ENCODE measurements at places on chromosomes 3 and 15.

DNA sequence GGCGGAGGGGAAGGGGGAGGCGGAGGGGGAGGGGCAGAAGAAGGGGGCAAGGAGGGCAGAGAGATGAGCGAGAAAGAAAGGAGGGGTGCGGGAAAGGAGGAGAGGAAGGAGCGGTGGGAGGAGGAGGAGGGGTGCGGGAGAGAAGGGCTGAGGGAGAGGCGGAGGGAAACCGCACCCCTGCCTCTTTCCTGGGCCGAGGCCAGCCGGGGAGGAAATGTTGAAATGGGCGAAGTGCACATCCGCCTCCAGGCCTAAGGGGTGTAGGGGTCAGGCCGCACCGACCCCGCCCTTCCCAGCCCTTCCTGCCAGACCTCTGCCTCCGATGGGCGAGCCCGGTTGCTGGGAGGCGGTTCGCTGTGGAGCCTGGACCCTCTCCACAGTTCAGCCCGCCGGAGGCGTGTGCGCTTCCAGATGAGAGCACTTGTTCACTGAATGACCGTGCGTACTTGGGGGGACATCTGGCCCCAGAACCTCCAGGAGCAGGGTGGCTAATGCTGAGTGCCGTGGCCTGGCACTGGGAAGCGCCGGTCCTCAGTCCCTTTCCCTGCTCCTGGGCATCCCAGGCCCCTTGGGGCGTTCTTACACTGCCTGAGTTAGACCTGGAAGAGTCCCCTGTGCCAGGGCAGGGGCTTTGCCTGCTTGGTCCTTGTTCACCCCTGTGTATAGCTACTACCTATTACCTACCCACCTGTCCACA lies 110.3 kb upstream of the KLF13 start:
- peak; percentile 29 for DNase-seq

GRCh38 chr3:105579439-105579838 lies 212.7 kb downstream of the ALCAM start:
- no peak for DNase-seq

DNA sequence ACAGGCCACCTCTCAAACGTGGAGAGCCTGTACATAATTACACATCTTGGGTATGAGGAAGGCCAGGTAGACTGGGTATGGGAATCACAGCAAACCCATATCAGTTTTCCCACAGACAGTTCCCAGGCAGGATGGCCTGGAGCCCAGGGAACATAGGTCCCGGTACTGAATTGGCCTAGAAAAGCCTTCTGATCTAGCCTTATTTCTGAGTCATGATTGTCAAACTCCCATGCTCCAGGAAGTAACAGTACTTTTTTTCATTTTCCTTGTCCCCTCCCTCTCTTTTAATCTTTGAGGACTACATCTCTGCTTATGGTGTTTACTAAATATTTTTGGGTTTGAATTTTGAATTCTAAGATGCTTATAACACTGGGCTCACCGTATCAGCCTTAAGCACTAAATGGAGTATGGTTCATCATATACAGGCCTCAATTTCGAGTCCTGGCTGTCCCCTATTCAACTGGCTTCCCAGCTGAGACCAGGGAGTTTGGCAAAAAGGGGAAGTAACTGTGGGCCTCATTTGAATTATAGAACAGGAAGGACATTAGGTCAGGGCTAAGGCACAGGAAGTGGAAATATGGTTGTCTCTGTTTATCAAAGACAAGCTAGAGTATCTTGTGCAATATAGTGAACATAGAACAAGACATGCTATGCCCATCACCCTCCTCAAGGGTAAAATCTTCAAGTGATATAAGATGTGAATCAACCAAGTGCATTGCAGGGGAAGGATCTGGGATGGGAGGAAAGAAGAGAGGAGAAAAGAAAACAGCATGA lies 494.6 kb downstream of the NTRK3 start:
- DNase-seq = no peak

DNA sequence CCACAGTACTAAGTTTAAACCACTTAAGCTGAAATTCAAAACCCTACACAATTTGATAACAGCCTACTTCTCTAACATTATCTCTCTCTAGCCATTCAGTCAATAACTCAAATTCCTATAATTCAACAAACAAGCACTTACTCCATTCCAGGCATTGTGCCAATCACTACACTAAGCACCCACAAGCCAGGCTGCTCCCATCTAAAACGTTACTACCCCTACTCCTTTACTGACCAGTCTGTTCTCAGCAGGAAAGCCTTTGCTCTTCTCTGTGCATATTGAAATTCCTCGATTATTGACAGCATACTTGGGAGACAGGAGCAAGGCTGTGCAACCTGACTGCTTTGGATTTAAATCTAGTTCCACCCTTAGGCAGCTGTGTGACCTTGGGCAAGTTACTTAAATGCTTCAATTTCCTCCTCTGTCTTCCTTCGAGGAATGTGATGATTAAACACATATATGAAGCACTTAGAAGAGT lies 177.2 kb upstream of the THBS1 start:
- peak; percentile 58 for DNase-seq

DNA sequence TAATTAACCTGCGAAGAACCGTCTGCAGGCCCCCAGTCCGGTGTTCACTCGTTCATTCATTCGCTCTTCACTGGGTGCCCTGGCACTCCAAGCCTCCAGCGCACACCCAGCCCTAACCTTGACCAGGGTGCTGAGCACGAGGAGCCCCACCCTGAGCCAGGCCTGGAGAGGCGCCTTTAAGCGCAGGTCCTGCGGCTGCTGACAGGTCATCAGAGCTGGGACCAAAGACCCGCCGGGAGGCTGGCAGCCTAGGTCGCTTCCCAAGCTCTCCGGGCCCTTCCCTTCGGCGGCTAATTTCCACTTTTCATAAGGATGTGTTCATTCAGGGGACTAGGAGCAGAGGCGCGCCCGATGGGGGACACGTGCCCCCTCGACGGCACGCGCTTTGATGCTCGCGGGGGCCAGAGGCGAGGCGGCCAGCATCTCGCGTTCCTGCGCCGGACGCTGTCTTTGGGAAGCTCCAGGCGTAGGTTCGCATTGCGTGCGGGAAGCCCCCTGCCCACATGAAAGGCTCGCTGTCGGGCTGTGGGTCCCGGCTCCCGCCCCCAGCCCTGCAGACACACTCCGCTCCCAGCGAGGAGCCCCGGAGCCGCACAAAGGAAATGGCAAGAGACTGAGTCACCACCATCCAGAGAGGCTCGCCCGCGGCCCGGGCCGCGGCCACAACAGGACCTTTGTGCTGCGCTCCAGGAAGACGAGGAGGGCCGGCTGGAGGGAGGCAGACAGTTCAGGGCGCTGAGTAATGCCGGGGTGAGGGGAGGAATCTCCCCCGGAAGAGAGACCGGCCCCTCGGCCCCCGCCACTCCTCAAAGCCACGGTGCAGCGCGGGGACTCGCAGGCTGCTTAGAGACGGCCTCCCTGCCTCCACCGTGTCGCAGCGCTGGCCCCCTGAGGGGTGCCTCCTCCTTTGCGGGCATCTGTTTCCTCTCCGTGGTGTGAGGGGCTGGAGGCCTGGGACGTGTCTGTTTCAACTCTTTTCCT lies 266.4 kb upstream of the HES1 start:
- peak; percentile 97 for DNase-seq

- DNase-seq = no peak
Measured at GRCh38 chr3:124075753-124076152, 83.8 kb upstream of the ROPN1 start.

- peak; percentile 23 for DNase-seq
Measured at GRCh38 chr3:69855436-69856162, 116.3 kb downstream of the MITF start.

GRCh38 chr3:136351351-136351750 lies 101.2 kb downstream of the PCCB start:
- DNase-seq = no peak

- DNase-seq = no peak
Measured at GRCh38 chr15:95645791-95646338, 684.6 kb upstream of the NR2F2 start.

- no peak for DNase-seq
Measured at GRCh38 chr3:197001972-197002700, 27.5 kb downstream of the MELTF start.

DNA sequence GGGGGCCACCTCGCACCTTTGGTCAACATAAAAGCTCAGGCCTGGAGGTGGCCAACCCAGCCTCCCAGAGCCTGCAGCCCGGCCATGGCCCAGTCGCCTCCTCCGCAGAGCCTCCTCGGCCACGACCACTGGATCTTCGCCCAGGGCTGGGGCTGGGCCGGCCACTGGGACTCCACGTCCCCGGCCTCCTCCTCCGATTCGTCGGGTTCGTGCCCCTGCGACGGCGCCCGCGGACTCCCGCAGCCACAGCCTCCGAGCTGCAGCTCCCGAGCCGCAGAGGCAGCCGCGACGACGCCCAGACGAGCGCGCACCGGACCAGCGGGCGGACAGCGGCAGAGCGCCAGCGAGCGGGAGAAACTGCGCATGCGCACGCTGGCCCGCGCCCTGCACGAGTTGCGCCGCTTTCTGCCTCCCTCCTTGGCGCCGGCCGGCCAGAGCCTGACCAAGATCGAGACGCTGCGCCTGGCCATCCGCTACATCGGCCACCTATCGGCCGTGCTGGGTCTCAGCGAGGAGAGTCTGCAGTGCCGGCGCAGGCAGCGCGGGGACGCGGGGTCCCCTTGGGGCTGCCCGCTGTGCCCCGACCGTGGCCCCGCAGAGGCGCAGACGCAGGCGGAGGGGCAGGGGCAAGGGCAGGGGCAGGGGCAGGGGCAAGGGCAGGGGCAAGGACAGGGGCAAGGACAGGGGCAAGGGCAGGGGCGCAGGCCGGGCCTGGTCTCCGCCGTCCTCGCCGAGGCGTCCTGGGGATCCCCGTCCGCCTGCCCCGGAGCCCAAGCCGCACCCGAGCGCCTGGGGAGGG lies at the start of gene MESP2:
TSS of gene MESP2 (plus strand) at position 59 of the 799 bp plus-strand sequence. CDS start at position 85, 26 bp downstream.
- peak; percentile 48 for DNase-seq

GRCh38 chr3:178487752-178488151 lies 48.5 kb upstream of the KCNMB2 start:
- no peak for DNase-seq

DNA sequence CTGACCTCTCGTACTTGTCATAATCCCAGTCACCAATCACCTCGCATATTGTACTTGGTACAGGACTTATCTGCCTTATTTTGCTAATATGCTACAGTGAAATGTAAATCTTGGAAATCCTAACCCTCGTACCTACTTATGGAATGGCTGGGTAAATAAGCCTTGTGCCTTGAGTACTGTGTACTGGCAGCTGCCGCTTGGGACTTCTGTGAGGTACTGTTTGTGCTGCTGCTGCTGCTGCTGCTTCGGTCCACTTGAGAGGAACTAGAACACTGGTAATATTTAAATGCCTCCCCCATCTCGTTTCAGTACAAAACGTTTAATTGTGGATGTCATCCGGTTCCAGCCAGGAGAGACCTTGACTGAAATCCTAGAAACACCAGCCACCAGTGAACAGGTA lies 42.5 kb upstream of the CRTC3 start:
- DNase-seq = no peak

DNA sequence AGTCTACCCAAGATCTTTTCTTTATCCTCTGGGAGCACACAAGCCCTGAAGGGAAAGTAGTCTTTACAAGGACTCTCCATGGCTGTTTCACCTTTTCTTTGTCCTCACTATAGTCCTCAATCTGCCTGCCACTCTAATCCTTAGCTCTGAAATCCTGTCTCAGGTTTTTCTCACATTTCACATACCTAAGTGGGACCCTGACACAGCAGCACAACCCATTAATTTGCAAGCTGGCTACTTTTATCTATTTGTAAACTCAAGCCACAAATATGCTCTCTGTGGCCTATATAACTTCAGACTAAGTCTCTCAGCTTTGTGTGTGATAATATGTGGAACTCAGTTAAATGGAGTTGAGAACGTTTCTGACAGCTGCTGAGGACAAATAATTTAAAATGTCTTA lies 19.8 kb downstream of the SIN3A start:
- no peak for DNase-seq

GRCh38 chr15:62822228-62822627 lies 220.3 kb upstream of the TPM1 start:
- DNase-seq = no peak

- no peak for DNase-seq
Measured at GRCh38 chr3:188646592-188646991, 492.6 kb downstream of the LPP start.

DNA sequence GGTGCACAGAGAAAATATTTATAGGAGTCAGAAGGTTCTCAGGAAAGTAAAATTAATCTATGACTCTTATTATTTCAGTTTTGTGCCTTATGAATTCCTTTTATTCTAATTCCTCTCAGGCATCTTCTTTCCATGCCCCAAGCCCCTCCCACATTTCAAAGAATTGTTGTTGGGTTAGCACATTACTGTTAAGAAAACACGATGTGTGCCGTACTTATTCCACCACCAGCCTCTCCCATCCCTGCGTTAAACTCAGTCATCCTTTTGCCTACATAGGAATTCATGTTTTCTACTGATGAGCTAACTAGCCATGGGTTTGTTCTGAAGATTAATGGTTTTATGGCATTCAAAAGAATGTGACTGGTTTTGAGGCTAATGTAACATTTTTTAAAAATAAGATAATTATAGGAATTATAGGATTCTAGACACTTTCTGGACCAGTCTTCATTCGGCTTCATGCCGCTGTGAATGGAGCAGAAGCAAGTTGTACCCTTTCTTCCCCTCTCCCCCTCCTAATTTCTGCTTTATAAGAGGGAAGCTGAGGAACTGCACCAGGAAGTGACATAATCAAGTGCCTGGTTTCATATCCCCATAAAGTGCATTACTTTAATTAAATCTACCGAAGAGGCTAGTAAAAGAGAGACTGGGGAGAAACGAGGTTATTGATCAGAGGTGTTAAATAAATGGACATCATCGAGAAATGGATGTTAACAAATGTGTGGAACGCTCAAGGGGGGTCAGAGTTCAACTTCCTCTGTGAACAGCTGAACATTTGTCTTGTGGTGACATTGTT lies 12.3 kb upstream of the MB21D2 start:
- no peak for DNase-seq

GRCh38 chr3:114480442-114480841 lies 186.6 kb downstream of the TIGIT start:
- no peak for DNase-seq

- peak; percentile 79 for DNase-seq
Measured at GRCh38 chr15:59294574-59295260, 78.0 kb downstream of the MYO1E start.

DNA sequence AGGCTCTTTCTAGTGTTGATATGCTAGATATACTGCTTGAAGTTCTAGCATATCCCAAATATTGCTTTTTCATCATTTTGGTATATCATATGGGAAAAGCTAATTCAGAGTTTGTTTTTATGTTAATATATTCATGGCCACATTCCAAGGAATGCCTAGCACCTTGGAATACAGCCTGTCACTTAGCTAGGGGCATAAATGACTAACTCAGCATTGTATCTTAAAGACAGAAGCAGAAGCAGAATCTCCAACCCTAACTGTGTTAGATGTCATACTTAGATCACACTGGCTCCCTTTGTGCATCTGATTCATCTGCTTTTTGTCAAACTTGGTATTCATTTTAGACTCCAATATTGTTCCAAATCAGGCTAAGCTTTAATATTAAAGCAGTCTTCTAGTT lies 130.8 kb upstream of the TSPAN3 start:
- DNase-seq = no peak

- no peak for DNase-seq
Measured at GRCh38 chr15:74543043-74543422, 2.0 kb downstream of the ARID3B start.

DNA sequence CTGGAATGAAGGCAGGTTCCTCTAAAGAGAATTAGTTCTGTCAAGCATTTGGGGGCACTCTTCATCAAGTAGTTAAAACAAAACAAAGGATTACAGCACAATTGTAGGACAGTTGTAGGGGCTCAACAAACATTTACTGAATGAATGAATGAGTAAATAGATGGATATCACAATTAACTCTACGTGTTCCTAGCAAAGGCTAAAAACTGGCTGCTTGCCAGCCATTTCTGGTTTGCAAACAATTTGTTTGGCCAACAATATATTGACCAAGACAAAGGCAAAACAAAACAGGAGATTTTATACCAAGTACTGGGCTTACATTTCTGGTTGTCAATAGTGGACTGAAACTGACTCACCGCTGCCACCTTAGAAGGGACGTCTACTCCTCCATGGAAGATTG lies 116.8 kb downstream of the ZNF280D start:
- DNase-seq = no peak
